Pulmonary artery endothelial cell (primary cell): ENCODE measurements at places on chromosomes 2 and 18.
A peak's percentile ranks its signal among the peaks of the same experiment; 100 is the strongest.

DNA sequence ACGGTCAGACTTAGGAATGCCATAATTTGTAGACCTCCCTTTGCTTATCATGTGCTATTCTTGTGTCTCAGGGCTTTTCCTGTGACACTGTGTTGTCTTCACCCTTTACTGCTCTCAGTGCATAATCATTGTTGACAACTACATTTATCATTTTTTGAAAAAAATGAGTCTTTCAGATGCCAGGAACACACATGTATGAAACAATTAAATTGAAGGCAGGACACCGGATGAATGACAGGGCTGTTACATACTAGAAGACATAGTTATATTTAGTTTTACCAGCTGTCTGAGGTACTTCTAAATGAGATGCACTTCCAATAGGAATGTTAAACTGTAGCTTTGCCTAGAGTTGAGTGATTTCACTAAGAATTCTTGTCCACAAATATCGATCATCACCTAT, 243.5 kb downstream of the LRP1B start:
- no peak for DNase-seq

DNA sequence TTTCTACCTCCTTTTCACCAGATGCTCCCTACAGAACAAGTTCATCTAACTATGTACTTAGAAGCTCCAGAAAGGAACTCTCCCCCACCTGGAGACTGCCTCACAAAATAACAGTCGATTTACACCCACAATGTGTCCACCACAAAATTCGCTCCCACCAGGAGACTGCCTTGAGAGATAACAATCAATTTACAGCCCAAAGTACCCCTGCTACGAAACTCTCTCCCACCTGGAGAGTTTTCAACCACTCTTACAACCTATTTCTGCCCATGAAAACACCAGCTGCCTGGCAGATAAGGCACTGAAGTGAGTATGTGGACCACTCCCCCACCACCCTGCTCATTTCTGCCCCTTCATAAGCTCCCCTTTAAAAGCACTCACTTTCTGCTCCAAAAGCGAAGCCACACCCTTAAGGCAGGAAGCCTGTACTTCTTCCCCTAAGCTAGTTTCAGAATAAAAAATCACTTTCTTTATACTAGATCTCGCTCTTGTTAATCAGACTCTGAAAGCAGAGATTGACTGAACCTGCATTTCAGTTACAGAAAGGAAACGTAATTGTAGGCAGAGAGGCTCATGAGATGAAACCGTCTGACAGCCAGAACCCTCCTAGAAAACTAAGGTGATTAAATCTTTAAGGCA, 94.4 kb upstream of the RBBP8 start:
- DNase-seq = no peak

GRCh38 chr2:207935121-207935990, 90.0 kb downstream of the PLEKHM3 start:
- DNase-seq = no peak

- DNase-seq = no peak
These were observed 59.9 kb downstream of the SH3RF3 start for GRCh38 chr2:109188898-109189297.

- DNase-seq = no peak
These were observed 78.0 kb upstream of the RPL31 start for GRCh38 chr2:100924122-100924519.

GRCh38 chr18:5253910-5254309, 41.6 kb downstream of the ZBTB14 start:
- no peak for DNase-seq

DNA sequence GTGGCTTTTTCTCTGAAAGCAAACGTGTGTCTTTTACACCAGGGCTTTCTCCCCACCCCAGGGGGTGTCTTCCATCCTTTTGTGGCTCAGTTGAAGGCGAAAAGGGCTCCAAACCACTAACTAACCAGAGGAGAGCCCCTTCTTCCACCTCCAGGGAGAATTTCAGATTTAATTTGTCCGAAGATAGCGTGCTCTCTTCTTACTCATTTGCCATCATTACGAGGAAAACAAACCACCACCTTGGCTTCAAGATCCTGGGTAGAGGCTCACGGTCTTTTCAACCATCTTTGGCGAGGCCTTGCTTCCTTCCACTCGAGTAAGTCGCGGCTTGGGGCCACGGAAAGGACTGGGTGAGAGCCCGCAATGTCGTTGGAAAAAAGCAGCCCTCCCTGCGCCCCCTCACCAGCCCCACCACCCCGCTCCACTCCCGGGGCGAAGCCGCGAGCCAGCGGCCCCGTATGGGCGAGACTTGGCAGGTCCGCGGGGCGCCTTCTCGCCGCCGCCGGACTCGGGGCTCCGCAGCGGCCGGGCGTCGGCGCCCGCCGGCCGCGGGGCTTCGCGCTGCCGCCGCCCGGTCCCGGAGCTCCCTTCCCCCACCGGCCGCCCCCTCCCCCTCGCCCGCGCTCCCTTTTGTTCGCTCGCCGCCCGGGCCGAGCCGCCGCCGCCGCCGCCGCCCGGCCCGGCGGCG, 1.7 kb upstream of the ZNF532 start:
- no peak for DNase-seq

- DNase-seq = no peak
These were observed 598.5 kb downstream of the CNTNAP5 start for GRCh38 chr2:124623560-124623959.

GRCh38 chr18:37207343-37207742, 358.3 kb downstream of the CELF4 start:
- no peak for DNase-seq

DNA sequence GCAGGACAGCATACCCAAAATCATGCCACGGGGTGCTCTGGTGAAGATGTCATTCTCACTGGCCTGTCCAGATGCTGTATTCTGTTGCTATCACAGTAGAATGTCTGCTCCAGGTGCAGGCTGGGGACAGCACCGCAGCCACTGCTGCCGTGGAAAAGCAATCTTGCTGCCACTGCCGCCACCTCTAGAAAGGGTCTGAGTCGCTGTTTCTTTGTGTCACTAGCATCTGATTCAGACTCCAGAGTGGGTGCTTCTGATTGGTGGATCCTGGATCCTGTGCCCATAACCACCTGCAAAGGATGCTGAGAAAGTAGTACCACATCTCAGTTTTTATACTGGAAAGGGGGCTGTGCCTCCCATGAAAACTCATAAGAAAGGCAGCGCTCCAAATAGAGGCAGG, 45.3 kb upstream of the CTLA4 start:
- DNase-seq = no peak

DNA sequence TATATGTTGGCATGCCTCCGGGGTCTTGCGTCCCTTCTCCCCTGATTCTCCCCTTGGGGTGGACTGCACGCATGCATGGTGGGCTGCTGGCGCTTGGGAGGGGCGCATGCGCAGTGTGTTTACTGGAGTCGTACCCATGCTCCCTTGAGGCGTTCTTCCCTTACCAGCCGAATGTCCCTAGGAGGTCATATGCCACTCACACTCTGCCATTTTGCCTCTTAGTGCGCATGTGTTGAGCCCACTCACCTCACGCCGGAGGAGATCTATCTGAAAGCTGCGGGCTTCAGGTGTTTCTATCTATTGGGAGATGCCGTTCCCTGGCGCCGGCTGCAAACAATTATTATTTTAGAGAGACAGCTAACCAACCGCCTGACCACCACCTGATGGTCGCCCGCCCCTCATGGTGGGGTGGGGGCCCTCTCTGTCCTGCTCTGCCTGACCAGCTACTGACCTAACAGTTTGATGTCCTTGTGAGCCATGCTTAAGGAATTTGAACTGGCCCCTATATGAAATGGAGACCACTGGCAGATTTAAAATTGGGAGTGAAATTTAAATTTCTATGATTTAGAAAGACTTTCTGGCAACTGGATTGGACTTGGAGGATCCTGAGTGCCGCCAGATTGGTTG, 179.6 kb downstream of the RNF144A start:
- no peak for DNase-seq

- no peak for DNase-seq
These were observed 84.3 kb upstream of the LGALSL start for GRCh38 chr2:64369706-64370105.

DNA sequence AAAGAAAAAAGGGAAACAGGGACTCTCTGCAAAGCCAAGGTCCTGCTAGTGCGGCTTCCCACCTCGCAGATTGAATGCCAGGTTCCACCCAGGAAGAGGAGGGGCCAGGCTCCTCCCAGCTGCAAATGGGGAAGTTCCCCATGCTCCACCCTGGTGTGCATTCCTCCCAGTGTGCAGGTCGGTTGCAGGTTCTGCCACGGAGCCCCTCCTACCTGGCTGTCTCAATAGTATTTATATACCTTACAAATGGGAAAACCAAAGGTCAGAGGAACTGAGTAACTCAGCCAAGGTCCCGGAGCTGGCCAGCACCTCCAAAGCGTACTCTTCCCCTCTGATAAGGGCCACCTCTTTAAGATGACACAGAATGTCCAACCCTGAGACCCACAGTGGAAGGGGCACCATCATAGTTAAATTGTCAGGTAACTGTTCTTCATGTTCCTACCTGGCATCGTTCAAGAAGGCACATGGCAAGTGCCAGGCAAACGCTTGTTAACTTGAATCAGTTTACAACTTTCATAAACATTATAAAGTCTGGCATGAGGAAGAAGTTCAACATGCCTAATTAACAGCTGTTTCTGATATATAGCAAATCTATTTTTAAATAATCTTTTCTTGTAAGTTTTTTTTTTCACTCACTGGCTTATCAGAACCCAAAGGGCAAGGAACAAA, 35.5 kb downstream of the POU3F3 start:
- DNase-seq = no peak

DNA sequence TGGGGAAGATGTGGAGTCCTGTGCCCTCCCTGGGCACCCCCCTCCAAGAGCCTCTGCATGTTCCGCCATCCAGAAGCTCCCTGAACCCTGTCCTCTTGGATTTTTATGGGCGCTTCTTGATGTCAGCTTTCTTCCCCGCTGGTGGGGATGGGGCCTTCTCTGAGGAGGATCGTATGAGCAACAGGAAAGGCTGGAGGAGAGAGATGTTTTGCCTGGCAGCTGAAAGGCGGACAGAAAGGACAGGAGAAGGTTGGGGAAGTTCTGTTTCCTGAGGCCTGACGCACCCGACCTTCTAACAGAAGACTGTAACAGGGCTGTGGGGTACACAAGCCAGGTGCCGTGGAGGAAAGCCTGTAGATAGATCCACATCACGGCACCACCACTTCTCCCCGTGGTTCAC, 238.8 kb downstream of the LDLRAD4 start:
- peak; percentile 32 for DNase-seq

DNA sequence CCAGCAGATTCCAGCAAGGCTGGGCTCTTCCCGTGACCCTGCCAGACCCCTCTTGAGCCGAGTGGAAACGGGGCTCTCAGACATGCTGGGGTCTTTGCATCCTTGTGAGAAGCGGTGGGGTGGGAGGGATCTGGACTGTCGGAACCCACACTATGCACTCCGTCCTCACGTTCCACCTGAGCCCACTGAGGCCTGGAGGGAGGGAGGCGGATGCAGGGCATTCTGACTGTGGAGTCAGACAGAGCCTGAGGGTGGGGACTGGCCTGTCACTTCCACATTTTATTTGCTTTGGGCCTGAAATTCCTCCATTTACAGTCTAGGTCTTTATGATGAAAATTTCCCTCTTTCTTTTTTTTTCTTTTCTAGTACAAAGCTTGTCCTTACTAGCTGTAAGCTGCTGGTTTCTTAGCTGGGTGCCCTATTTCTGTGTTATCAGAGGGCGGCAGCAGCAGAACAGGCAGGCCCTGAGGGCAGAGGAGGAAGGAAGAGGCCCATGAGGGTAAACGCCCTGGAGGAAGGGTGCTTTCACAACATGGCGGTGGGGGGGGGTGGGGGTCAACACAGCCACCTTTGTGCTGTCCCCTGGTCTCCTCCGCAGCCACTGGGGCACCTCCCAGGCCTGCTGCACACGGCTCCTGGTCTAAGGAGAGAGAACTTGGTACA, 373.5 kb upstream of the MYT1L start:
- DNase-seq = no peak

- no peak for DNase-seq
These were observed 281.3 kb downstream of the TDRD15 start for GRCh38 chr2:21404827-21405625.

DNA sequence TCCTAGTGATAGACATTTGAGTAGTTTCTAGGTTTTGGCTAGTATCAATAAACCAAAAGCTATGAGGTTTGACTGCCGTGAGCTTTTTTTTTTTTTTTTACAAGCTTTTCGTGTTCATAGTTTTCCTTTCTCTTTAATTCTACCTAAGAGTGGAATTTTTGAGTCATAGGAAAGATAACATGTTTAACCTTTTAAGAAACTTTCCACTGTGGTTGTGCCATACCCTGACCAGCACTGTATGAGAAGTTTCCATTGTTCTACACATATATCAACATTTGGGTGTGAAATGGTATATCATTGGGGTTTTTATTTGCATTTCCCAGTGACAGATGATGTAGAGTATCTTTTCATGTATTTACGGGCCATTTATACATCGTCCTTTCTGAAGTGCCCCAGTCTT, 31.7 kb downstream of the UBE2F start:
- peak; percentile 41 for DNase-seq

- no peak for DNase-seq
These were observed 49.3 kb upstream of the AP1S3 start for GRCh38 chr2:223886726-223887125.

- DNase-seq = no peak
These were observed 727.4 kb downstream of the DPP10 start for GRCh38 chr2:115169814-115170213.

DNA sequence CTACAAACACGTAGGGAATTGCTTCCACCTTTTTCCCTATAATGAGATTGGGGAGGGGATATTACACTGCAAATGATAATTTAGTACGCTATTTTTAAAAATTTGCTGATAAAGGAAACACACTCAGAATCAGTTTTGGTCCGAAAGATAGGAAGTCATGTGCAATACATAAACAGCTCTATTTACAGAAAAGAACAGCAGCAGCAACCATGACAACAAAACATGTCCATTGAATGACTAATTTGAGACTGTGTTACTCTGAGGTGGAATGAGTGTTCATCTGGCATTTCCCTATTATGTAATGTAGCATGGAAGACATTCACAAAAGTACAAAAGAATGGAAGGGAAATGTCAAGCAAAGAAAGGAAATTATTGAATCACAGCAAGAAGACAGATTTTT, 337.2 kb downstream of the NBAS start:
- peak; percentile 91 for DNase-seq

- DNase-seq = no peak
These were observed 103.5 kb downstream of the BMPR2 start for GRCh38 chr2:202479610-202480009.

DNA sequence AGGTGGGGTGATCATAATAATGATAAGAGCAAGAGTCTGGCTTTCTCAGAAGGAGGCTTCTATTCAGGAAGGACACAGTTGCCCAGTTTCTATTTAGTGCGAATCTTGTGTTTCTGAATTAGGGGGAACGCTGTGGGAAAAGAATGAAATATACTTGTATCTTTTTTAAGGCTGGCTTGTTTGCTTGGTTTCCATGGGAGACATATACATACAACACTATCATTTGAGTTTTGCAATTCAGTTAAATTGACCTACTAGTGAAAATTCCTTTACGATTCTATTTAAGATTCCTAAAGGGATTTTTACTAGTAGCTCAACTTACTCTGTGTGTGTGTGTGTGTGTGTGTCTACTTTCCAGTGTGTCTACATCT, 24.7 kb upstream of the ANKRD62 start:
- DNase-seq = no peak

- no peak for DNase-seq
These were observed 258.5 kb downstream of the RPIA start for GRCh38 chr2:88950010-88950409.

GRCh38 chr2:197359859-197360258, 49.3 kb upstream of the ANKRD44 start:
- DNase-seq = no peak
